ENCODE measurements at places on chromosomes 16 and 17. TPM values are rescaled to one million over a fixed set of nuclear protein-coding genes. Genes with fewer than 3 reads are reported as not detected.

The IRF8 gene
- total RNA-seq, result not detected

The KRT27 gene
- not detected for total RNA-seq

The KCNG4 gene
- not detected for total RNA-seq

The CRYM gene
- 2.0 TPM for total RNA-seq

The WNT9B gene
- not detected for total RNA-seq

The LYRM9 gene
- 9.7 TPM for total RNA-seq

DNA sequence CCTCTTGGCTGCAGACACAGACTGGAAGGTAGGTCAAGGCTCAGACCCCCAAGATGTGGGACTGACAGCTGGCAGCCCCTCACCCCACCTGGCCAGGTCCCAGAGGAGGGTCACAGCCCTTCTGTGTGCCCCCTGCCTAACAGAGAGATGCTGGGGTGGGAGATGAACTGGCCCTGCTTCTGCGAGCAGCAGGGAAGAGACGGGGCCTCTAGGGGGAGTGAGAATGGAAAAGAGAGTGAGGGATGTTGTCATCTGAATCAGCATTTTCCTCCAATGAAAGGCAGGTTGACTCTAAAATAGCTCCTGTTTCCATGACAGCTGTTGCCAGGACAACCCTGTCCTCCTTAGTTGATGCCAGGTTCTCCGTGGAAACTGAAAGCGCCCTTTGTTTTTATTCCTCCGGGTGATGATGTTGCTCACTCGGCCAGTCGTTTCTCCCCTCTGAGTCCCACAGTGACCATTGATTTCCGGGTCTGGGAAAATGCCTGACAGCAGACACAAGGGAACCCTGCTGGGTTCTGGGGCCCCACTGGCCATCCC is 4.9 kb upstream of the NDRG4 start:
- DNase-seq, result peak; percentile 98

- DNase-seq, result no peak
Measured at GRCh38 chr17:7056386-7056785, 12.5 kb upstream of the SLC16A11 start.

DNA sequence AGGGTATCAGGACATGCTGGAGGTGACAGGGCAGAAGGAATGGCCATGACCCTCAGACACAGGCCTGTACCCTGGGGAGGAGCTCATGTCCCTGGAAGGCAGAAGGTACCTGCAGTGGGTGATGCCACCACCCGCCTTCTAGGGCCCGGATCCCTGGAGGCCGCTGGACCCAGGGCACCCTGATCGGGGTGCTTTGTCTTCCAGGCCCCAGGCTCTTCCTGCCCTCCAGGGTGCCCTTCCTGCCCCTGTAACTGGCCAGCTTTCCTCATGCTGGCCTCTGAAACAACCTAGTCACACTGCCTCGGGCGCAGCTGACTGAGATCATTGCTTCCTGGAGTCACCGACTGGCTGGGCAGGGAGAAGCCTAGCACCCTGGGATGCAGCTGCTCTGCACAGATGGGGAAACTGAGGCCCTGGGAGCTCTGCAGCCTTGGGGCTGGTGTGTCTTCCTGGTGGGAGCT is 5.8 kb downstream of the ADCY7 start:
- DNase-seq, result no peak

DNA sequence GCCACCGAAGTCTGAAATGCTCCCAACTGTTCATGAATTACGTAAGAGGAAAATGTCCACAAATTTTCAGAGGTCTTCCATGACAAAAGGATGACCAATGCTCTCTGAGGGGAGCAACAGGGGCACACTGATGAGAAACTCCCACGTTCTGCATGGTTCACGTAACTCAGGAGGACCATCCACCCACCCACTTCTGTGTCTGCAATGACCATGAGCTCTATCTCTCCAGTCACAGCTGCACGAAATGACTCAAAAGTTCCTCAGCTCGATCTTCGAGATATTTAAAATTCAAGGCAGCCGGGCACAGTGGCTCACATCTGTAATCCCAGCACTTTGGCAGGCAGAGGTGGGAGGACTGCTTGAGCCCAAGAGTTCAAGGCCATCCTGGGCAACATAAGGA is 15.8 kb downstream of the WDR45B start:
- DNase-seq, result no peak

DNA sequence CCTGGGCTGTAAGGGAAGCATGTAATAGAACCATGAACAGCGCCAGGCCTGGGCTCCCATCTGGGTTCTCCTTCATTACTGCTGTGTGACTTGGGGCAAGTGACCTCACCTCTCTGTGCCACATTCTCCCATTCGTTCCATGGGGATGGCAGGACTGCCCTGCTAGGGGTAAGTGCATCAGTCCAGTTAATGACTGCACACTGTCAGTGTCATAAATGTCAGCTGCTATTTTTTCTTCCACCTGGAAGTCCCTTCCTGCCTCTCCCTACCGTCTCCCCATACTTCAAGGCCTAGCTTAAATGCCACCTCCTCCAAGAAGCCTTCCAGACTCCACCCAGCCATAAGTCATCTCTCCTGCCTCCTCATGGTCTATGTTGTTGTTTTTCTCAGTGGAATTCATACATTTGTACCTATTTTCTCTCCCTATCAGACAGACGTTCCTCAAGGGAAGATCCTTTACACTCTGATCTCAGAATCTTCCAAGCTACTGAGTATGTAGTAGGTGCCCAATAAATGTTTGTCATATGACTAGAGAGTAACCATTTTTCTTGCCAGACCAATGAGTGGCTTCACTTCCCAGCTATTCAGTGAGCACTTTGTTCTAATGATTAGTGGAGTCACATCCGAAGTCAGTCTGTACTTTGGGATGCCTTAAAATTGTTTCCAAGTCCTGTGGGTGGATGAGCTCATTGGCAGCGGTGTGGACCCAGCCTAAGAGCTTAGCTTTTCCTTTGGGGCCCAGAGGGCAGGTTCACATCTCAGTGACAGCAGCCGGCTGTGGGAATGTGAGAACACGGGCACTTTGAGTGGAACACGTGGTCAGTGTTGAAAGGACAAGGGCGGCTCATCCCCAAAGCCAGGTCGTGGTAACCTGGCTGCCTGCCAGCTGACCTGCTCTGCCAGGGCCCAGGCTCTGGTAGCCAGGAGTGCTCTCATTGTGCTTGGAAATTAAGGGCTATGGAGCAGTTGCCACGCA is 147.5 kb upstream of the GSE1 start:
- DNase-seq, result peak; percentile 78

- no peak for DNase-seq
Measured at GRCh38 chr17:55479903-55480302, 31.3 kb downstream of the SMIM36 start.

DNA sequence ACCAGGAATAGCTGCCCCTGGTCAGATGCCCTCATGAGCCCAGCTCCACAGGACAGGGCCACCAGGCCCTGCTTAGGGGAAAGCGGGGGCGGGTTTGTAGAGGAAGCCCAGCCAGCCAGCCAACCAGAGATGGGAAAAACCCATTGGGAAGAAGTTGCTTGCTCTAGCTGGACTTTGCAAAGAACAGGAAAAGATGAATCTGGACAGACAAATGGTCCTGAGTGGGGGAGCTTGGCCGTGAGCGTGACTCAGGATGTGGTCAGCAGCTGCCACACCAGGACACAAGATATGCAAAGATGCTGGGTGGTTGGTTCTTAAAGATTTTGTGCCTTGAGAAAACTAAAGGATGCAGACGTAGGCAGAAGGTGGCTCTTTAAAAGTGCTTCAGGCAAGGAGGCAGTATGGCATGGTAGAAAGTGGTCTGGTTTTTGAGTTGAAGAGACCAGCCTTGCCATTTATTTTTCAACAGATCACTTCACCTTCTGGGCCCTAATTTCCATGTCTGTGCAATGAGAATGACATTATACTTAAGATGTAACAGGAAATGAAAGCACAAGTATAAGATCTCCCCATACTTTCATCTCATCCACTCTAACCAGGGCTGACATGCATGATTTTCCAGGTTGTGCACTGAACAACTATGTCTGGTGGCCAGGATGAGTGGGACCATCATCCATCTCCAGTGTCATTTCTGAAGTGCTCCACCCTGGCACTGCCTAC is 27.8 kb upstream of the HEATR6 start:
- peak; percentile 56 for DNase-seq

DNA sequence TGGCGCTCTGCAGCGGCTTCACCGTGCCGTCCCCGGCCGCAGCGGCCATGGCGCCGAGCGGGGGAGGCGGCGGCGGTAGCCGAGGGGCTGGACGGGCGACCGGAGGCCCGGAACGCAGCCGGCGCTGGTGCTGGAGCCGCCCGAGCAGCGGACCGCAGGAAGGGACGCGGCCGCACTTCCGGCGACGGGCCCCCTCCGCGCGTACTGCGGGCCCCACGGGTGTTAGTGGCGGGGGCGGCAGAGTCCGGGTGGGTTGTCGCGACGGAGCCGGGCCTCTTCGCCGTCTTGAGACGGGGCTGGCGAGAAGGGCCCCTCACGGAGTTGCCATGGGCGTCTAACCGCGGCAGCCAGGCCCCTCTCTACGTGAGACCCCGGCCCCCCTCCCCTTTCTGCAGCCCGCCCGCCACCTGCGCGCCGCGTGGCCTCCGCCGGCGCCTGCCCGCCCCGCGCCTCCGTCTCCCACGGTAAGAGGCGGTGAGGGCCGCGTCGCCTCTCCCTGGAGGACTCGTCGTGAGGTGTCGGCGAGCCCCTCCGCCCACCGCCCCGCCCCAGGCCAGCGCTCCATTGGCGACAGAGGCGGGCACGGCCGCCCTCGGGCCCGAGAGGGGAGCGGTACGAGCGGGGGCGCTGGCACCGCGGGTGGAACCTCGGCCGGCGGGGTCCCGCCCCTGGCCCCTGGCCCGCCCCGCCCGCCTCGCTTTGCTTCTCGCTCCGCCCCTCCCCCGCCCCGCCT is at the start of the genes VPS9D1 and ZNF276:
Gene VPS9D1 (minus strand): TSS at position 86 of the 733 bp plus-strand sequence. CDS start 37 bp downstream, at position 49.
Gene ZNF276 (plus strand): TSS at position 725 of the 733 bp plus-strand sequence. CDS start 104 bp downstream, outside the sequence.
- DNase-seq, result peak; percentile 73

DNA sequence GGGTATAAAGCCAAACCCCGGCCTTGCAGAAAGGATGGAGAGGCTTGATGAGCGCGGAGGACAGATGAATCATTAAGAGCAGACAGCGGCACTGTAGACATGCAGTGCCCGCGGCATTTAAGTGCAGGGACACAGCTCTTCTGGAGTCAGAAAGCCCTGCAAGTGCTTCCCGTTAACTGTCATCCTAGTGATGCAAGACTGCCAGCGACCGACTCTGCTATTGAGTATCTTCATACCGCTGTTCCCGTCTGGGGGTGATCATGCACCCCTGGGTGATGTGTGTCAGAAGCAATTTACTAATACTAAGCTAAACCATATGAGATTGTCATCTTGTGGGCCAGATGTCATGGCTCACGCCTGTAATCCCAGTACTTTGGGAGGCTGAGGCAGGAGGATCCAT is 101.0 kb downstream of the ABCC6 start:
- no peak for DNase-seq

GRCh38 chr17:54933921-54934320 is 33.3 kb downstream of the TOM1L1 start:
- DNase-seq, result no peak

DNA sequence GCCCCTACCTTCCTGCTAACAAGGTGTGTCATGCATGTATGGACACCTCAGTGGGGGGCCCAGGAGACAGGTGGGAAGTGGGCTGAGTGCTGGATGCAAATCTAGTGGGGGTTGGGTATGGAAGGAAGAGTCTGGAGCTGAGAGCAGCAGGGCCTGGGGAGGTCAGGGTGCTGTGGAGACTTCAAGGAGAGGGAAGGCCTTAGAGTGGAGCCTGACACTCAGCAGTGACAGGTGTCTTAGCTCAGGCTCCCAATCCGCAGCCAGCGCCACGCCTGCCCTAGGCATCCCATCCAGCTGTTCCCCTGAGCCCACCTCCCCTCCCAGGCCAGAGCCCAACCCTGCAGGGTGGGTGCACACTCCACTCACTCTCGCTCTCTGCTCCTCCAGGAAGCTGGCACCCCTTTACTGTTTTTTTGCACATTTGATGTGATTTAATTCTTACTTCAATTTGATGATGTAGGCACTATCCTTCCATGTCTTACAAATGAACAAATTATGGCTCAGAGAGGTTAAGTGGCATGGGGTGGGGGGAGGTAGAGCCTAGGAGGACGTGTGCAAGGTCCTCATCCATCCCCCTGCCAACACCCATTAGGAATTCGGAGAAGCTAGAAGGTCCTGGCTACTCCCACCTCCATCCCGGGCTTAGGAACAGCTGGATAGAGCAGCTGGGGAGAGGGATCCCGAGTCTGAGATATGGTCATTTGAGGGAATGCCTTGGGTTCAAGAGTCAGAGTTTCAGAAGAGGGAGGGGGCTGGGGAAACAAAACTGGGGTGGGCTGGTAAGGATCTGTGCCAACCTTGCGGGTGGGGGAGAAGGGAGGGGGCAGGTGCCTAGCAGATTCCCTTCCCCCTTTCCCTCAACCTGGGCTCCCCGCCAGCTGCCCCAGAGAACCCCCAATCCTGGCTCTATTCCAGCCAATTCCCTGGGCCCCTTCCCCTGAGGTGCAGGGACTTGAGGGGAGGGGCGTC is 2.1 kb downstream of the FAM171A2 start:
- no peak for DNase-seq

GRCh38 chr17:14295676-14296075 is 5.2 kb upstream of the HS3ST3B1 start:
- DNase-seq, result no peak

DNA sequence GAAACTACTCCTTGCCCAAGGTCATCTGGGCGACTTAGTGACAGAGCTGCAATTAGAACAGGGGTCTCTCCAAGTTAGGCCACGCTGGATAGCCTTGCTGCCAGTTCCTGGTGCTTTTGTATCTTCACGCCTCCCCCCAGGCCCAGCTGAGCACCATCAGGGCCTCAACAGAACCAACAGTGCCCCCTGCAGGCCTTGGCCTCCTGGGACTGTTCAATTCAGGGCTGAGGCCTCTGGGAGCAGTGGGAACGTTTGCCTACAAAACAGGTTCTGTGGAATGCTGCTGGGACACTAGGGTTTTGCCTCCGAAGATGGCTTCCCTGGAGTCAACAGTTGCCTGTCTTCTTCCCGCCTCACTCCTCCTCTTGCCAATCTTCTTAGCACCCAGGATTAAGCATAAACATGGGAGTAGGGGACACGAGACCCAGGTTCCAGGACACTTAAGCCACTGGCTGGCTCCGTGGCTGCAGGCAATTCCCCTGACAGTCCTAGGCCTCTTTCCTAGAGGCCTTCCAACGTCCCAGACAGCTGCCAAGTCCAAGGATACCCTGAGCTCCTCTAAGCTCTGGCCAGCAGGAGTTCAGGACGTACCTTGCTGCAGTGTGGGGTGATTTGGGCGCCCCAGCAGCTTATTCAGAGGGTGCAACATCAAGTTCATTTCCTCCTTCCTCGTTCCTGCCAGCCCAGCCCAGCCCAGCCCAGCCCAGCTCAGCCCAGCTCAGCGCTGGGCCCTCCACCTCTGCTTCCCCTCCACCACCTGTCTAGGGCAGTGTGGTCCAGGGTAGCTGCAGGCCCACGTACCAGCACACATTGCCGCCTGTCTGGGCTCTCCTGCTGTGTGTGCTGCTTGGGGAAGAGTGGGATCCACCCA is 246.6 kb upstream of the RPL38 start:
- DNase-seq, result no peak
